D721Med (cell line): ENCODE measurements at places on chromosomes 11 and 22.

- DNase-seq, result no peak
Observed at GRCh38 chr11:75430714-75431532, 2.1 kb downstream of the KLHL35 start.

GRCh38 chr11:45643598-45644260 lies 21.7 kb downstream of the CHST1 start:
- DNase-seq, result no peak

DNA sequence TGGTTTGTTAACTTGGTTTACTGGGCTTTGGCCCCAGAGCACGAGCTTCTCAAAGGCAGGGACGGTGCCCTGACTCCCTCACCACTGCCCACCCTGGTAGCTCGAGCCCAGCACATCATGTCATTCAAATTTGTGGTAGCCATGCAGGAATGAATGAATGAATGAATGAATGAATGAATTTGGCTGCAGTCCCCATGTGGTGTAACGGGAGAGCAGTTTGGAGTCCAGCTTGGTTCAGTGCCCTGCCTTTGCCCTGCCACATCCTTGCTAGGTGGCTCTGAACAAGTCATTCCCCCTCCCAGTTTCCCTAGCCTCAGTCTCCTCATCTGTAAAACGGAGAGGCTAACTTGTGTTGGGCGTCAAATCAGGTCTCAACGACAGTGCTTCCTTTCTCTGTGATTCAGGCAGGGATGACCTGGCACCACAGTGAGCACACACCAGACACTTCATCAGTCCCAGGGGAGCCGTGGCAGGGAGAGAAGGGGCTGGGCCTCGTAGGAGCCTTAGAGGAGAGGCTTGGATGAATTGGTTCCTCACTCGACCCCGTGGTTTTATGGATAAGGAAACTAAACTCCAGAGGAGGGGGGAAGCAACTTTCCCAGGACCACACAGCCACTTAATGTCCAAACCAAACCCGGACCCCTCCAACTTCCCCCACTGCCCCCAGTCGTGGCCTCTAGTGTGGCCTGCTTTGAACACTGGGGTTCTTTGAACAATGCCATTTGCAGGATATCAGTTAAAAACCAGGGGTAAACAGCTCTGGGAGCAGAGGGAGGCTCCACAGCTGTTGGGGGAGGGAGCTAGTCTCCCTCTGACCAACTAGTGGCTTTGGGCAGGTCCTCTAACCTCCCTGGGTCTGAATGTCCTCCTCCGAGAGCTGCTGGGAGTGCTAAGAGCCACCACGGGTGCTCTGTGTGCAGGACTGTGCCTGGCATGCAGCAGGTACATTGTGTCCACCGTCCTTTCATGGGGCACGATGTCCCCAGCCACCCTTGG lies 86.2 kb downstream of the CACNA1I start:
- DNase-seq, result no peak

DNA sequence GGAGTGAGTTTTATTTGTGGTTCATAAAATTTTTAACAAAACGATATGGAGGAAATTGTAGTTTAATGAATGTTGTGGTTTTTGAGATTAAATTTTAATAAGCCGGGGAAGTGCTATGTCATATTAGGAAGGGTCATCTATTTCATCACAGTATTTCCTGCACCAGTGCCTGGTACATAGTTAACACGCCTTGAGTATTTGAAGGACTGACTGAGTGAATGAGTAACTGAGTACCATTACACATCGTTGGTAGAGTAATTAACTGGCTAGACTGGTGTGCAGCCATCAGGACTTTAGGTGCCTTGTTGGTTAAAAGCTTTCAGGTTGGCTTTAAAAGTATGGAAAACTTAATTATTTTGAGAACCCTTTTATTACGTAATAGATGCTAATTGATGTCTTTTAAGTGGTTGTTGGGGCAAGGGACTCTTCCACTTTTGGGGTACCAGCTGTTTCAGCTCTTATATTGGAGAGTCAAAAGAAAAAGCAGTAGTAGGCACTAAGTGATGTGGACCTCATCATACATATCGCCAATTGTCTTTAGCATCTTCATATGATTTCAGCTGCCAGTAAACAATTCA lies 101.8 kb downstream of the DDX10 start:
- DNase-seq, result no peak

DNA sequence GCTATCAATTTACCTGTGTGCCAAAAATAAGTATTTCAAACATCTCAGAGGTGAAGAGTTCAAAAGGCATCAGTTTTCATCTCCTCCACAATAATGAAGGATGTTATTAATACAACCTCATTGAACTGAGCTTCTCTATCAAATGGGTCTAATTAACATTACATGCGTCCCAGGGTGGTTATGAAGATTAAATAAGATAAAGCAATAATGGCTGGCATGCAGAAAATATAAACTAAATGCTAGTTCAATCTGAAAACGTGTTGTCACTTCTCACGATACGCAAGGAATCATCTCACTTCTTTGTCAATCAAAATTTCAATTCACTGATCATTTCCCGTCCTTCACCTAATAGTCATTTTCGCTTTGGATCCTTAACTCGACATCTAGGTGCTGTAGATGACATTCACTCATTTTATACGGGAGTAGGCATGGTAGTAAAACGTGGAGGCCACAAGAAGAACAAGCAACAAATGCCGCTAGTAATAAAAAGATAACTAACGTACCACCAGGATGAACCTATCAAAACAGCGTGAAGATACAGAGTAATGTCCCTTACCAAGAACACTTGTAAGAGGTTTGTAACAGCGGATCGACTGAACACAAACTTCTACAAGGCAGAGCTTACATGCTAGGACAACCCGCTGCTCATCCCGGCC lies 918 bp downstream of the CHORDC1 start:
- no peak for DNase-seq

DNA sequence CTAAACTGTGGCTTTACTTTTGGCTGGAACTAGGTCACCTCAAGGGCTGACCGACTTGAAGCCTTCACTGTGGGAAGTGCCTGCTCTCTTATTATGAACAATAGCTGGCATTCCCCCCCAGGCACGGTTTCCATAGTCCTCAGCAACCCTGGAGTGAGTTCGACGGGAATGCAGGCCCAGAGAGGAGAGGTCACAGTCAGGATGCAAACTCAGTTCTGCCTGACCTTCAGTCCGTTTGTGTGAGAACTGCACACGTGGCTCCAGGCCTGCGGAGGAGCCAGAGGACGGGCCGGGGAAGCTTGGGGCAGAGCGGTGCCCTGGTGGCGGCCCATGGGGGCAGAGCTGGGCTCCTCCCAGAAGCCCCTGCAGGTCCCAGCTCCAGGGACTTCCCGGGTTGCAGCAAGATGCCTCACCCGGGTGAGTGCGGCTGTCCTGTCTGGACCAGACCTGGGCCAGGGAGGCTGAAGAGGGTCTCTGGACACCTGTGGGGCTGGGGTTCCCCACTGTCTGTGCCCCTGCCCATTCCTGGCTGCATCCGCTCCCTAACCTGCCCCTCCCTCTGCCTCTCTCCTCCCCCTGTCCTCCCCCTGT lies 17.2 kb downstream of the SLC25A18 start:
- DNase-seq, result no peak
